ENCODE measurements at places on chromosomes 1 and 21.

GRCh38 chr21:31545036-31545435 is 114.5 kb upstream of the SOD1 start:
- no peak for DNase-seq

GRCh38 chr21:34187935-34188334 is 114.6 kb downstream of the MRPS6 start:
- DNase-seq: no peak

- no peak for DNase-seq
These were observed 51.1 kb downstream of the PRDM16 start for GRCh38 chr1:3120140-3120539.

- DNase-seq: peak; percentile 27
These were observed 32.2 kb upstream of the GADD45A start for GRCh38 chr1:67652800-67653199.

DNA sequence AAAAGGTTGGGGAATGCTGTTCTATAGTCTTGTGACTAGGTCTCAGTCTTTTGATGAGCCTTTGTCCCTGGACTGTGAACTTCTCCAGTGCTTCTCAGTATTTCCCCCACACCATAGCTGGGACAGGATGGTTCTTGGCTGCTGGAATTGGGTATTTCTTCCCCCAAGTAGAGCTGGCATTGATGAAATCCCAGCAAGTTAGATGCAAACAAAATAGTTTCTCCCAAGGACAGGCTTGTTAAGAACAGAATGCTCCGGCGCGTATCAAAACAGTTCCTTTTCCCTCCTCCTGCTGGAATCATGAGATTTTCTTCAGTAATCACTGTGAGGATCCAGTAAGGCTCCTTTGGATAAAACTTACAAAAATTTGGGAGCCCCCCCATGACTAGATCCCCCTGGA is 162.6 kb downstream of the PIK3R3 start:
- no peak for DNase-seq
